Breast epithelium (tissue), 4 donors: ENCODE measurements at places on chromosomes 2 and 18. TPM values are rescaled to one million over a fixed set of nuclear protein-coding genes. Genes with fewer than 3 reads are reported as not detected.

- DNase-seq, result no peak
Measured at GRCh38 chr2:708667-709066, 31.5 kb upstream of the TMEM18 start.

Gene DNAJC10
- total RNA-seq, result 41.8 TPM

GRCh38 chr2:172791953-172792352, 56.3 kb downstream of the RAPGEF4 start:
- no peak for DNase-seq

DNA sequence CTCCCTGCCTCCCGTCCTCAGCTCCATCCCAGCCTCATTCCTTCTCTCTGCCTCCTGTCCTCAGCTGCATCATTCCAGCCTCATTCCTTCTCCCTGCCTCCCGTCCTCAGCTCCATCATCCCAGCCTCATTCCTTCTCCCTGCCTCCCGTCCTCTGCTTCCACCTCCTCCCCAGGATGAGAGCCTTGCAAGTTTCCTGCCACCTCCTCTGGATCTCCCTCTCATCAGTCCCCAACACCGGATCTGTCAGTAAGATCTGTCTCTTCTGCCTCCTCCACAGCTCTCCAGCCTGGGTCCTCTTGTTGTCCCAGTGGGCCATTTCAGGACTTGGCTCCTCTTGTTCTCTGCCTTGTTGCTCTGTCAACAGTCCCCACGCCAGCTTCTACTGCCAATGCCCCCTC, 130.9 kb downstream of the NDUFA10 start:
- no peak for DNase-seq

DNA sequence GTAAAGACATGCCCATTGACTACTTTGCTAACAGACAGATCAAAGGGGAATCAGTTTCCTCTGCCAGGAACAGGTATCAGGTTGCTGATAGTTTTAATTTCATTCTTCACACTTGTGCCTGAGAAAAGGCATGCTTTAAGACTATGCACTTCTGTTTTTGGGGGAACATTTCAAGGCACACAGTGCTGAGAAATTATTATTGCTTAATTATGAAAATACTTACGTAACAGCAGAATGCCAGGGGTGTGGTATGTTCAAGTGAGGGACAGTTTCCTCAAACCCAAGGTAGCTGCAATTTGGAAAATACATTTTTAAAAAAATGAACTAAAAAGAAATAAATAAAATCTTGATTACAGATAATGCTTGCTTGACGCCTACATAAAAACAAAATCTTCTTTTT, 1746.1 kb upstream of the PIK3C3 start:
- no peak for DNase-seq

GRCh38 chr2:23589739-23590138, 204.8 kb downstream of the KLHL29 start:
- DNase-seq, result no peak

- DNase-seq, result no peak
Measured at GRCh38 chr2:233989221-233989858, 61.2 kb upstream of the SPP2 start.

GRCh38 chr2:63081404-63081803, 30.8 kb downstream of the OTX1 start:
- DNase-seq, result no peak

Gene ZNF385B
- total RNA-seq, result 3.4 TPM

GRCh38 chr2:224612578-224612977, 27.4 kb upstream of the CUL3 start:
- DNase-seq, result no peak

Gene CCL20
- total RNA-seq, result 1.3 TPM

DNA sequence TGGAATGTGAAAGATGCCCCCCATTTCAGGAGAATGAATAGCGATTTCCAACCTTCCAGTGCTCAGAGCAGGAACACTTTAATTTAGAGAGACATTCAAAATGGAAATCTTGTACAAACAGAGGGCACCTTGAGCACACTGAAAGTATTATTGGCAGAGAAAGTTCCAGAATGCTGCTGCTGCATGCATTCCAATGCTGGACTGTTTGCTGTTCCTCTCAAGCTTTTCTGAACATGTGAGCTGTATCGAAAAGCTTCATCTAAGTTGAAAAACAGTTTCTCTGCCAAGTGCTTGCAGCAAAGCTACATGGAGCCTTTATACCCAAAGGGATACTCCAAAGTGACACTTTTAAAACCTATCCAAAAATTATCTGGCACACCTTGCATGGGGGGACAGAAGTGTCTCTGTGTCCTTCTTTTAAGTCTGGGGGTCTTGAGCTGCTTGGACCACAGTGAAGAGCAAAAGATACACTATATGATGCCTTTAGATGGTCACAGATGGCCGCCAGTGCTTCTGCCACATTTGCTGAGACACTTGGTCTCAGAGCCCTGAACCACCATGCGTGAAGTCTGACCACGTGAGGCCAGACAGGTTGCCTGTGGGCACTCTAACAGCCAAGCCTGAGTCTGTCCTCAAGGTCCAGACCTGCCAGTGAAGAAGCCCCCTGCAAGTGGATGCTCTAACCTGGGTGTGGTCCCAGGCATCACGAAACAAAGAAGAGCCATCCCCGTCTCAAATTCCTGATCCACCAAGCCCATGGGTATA, 18.8 kb downstream of the UXS1 start:
- no peak for DNase-seq

Gene REEP1
- 0.32 TPM for total RNA-seq

Gene MC4R
- not detected for total RNA-seq

DNA sequence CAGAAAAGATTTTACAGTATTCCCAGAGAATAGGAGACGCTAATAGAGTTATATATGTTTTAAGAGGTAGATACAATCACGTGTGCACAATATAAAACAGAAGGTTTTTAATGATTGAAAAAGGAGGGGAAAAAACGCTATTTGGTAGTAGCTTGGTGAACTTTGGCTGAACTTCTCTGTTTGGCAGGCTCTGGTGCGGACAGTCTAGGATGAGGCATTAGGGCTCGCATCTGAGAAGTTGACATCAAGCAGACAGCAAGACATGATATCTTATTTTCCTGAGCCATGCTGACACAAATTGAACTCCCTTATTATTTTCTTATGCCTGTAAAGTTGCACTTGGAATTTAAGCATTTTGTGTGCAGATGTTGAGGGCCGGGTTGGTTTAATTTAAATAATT, 176.6 kb downstream of the EN1 start:
- DNase-seq, result no peak

GRCh38 chr18:58172031-58172430, 128.0 kb downstream of the NEDD4L start:
- DNase-seq, result no peak

Gene ARPC2
- 212 TPM for total RNA-seq

Gene SERPINB3
- total RNA-seq, result not detected

DNA sequence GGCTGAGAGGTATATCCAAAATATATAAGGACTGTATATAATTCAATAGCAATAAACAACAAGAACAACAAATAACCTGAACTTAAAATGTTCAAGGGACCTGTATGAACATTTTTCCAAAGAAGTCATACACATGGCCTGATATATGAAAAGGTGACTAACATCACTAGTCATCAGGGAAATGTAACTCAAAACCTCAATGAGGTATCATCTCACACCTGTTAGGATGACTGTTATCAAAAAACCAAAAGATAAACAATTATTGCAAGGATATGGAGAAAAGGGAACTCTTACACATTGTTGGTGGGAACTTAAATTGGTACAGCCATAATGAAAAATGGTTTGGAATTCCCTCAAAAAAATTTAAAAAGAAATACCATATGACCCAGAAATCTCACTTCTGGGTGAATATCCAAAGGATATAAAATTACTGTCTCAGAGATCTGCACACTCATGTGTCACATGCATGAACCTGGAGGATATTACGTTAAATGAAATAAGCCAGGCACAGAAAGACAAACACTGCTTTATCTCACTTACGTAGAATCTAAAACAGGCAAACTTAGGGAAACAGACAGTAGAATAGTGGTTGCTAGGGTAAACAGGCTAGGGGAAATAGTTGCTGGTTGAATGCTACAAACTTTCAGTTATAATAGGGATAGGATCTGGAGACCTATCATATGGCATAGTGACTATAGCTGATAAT, 334.5 kb upstream of the MMADHC start:
- DNase-seq, result no peak

DNA sequence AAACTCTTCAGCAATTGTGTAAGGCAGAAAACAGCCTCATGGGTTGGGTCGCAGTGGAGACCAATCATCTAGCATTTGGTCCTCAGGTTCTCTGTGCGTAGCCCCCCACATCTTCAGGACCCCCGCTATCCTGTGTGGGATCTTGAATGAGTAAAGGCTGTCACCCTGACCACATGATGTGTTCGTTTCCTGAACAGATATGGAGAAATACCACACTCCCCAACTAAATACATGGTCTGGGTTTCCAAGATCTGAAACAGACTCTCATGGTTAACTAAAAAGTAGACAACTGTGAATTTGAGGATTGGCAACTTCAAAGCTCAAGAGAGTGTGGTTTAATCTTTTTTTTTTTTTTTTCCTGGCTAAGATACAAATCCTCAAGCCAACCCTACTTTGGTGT, 23.2 kb downstream of the DOCK10 start:
- no peak for DNase-seq

Gene LAMA3
- total RNA-seq, result 173 TPM

Gene SP100
- total RNA-seq, result 157 TPM

- DNase-seq, result no peak
Measured at GRCh38 chr18:31711365-31712172, 27.2 kb upstream of the B4GALT6 start.

Gene NDUFS1
- 55.1 TPM for total RNA-seq

- DNase-seq, result peak; percentile 9
Measured at GRCh38 chr2:71613403-71613952, 160.1 kb downstream of the DYSF start.

DNA sequence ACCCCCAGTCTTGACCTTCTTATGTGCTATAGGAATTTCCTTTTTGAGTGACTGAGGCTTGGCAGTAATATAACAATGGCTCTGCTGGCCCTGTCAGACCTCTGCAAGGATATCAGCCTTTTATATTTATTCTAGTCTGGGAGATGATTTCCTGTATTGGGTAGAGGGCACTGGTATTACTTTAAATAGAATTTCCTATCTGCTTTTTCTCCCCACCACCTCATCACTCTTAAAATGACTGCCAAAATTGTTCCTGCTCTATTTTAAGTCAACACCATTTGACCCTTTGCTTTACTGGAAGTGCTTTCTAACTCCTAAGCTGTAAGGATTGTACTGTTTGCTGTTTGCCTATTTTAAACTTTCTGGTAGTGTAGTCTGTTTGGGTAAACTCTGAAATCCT, 658.4 kb upstream of the FSHR start:
- DNase-seq, result no peak

DNA sequence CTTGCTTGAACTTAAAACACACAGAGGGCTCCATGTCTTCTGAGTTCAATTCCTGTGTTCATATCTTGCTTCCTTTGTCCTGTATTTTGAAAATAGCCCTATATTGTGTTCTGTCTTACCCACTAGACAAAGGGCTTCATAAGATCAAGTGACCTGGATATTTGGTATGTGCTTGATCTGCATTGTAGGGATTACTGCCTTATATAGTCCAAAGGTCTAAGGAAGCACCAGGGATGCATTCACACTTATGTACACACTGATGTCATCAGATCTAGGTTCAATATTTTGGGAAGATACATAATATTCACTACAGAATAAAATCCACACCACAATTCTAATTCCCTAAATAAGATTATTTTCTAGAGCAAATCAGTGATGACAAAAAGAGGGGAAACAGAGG, 278.0 kb upstream of the KYNU start:
- DNase-seq, result no peak

- no peak for DNase-seq
Measured at GRCh38 chr2:43513216-43513615, 82.6 kb downstream of the THADA start.

Gene INPP5D
- 20.3 TPM for total RNA-seq

Gene CNDP1
- not detected for total RNA-seq

DNA sequence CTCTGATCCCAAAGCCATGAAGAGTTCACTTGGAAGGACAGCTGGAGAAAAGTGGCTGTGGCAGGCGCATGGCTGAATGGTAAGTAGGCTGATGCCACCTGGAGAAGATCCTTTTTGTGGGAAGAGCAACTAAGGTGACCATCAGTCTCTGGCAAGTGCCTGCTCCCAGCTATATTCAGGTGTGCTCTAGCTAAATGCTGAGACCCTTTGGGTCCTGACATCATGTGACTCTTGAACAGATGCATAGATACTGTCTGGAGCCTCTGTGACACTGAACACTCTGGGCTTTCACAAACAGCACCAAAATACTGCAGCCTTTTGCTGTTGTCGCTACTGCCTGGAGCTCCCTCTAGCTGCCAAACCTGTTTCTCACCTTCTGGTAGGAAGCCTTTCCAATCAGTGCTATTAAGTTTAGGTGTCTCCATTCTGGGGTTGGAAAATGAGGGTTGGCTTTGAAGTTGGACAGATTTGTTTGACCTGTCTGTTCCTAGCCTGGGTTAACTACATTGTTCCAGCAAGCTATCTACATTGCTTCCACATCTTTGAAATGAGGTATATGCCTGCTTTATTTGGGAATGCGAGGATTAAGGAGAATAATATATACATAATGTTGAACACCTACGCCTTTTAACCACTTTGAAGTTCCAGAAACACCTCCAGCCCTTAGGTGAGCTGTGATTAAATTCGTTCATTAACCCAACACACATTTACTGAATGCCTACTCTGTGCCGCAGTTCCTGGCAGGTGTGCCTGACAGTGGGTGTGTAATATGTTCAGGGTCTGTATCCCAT, 3.1 kb downstream of the EGR4 start:
- no peak for DNase-seq

- no peak for DNase-seq
Measured at GRCh38 chr2:240556553-240557100, 1.2 kb downstream of the ANKMY1 start.

DNA sequence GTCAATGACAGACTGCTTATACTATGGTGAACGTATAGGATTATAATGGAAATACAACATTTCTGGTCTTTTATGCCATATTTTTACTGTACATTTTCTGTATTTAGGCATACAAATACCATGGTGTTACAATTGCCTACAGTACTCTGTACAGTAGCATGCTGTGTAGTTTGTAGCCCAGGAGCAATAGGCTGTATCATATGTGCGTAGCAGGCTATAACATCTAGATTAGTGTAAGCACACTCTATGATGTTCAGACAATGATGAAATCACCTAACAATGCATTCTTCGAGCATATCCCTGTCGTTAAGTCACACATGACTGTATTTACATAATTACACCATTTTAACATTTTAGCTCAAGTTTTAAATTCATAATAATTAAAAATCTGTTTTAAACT, 556.6 kb upstream of the ZNF804A start:
- no peak for DNase-seq

GRCh38 chr2:9844576-9844975, 1.3 kb downstream of the TAF1B start:
- DNase-seq, result no peak

Gene ADD2
- total RNA-seq, result 2.3 TPM
